Renal cortex interstitium (tissue), 15 donors: ENCODE measurements at places on chromosomes 4 and X. TPM values are rescaled to one million over a fixed set of nuclear protein-coding genes. Genes with fewer than 3 reads are reported as not detected.

Gene PDZD11
- 58.3 TPM for polyA plus RNA-seq

Gene KCNIP4
- polyA plus RNA-seq: 13.8 TPM

Gene HELT
- 0.51 TPM for polyA plus RNA-seq

Gene ADH6
- polyA plus RNA-seq: 27.1 TPM

Gene GAGE13
- polyA plus RNA-seq: not detected

Gene CABS1
- 0.12 TPM for polyA plus RNA-seq

Gene HTN3
- not detected for polyA plus RNA-seq

Gene USP51
- polyA plus RNA-seq: 11.1 TPM

Gene FGFR3
- polyA plus RNA-seq: 139 TPM

Gene ADH4
- polyA plus RNA-seq: 1.2 TPM

Gene KDR
- polyA plus RNA-seq: 59.4 TPM

Gene SERTM2
- not detected for polyA plus RNA-seq

Gene TBC1D8B
- 6.8 TPM for polyA plus RNA-seq

Gene HMGN5
- polyA plus RNA-seq: 37.4 TPM

Gene FAM184B
- 0.60 TPM for polyA plus RNA-seq

Gene PABPC5
- 5.5 TPM for polyA plus RNA-seq

Gene PAGE1
- not detected for polyA plus RNA-seq

Gene IBSP
- polyA plus RNA-seq: 0.23 TPM

Gene UBQLN2
- 46.0 TPM for polyA plus RNA-seq

Gene SGMS2
- 16.9 TPM for polyA plus RNA-seq

Gene CSAG3
- not detected for polyA plus RNA-seq

Gene SNCA
- 55.4 TPM for polyA plus RNA-seq

Gene RAPGEF2
- polyA plus RNA-seq: 48.5 TPM

Gene SRPX
- 18.7 TPM for polyA plus RNA-seq

Gene ADRA2C
- polyA plus RNA-seq: 6.8 TPM

Gene HSD17B13
- polyA plus RNA-seq: 0.25 TPM

Gene LIMCH1
- 108 TPM for polyA plus RNA-seq

Gene ZNF81
- polyA plus RNA-seq: 7.6 TPM

Gene ZNF732
- 3.7 TPM for polyA plus RNA-seq

Gene DCTD
- polyA plus RNA-seq: 124 TPM

Gene GNL3L
- polyA plus RNA-seq: 19.0 TPM

Gene TLR1
- polyA plus RNA-seq: 5.3 TPM

Gene GRID2
- 6.3 TPM for polyA plus RNA-seq

Gene GAGE2A
- polyA plus RNA-seq: not detected

Gene CPE
- 155 TPM for polyA plus RNA-seq

Gene BEX4
- 182 TPM for polyA plus RNA-seq

Gene DRP2
- 1.6 TPM for polyA plus RNA-seq

Gene DNAAF6
- 0.06 TPM for polyA plus RNA-seq

Gene CASP6
- polyA plus RNA-seq: 37.4 TPM

Gene DCAF4L1
- polyA plus RNA-seq: 0.23 TPM

Gene HERC6
- 12.8 TPM for polyA plus RNA-seq

Gene ADGRL3
- 28.9 TPM for polyA plus RNA-seq

Gene PTPN13
- 125 TPM for polyA plus RNA-seq

Gene ZNF674
- 6.4 TPM for polyA plus RNA-seq

Gene N4BP2
- polyA plus RNA-seq: 22.2 TPM

Gene ZAR1
- not detected for polyA plus RNA-seq

Gene MAGEC1
- not detected for polyA plus RNA-seq
